ENCODE measurements at places on chromosomes 7 and 10.

- no peak for DNase-seq
Observed at GRCh38 chr10:71308244-71308643, 10.8 kb upstream of the SLC29A3 start.

- DNase-seq: no peak
Observed at GRCh38 chr10:114060456-114060855, 16.8 kb downstream of the ADRB1 start.

DNA sequence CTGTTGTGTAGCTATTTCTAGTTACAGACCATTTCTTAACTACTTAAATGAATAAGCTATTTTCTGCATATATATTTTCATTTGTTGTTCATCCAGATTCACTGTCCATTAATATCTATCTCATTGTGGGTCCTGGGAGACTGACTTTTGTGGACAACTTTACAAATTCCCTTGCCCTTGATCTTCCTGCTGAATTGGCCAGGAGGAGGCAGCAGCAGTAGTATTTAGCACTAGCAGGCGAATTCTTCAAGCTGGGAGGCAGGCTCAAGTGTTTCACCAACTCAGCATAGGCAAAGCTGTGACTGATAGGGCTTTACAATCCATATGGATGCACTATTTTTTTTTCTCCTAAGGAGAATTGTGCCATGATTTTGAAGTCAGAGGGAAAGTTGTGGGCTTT, 461.0 kb upstream of the NRG3 start:
- DNase-seq: no peak

- no peak for DNase-seq
Observed at GRCh38 chr10:69496352-69497230, 45.3 kb downstream of the TSPAN15 start.

- no peak for DNase-seq
Observed at GRCh38 chr7:44384586-44385433, 59.4 kb upstream of the CAMK2B start.

GRCh38 chr10:133537546-133538545, 10.7 kb downstream of the CYP2E1 start:
- DNase-seq: no peak

- peak; percentile 40 for DNase-seq
Observed at GRCh38 chr10:86536294-86536861, 14.8 kb upstream of the WAPL start.

GRCh38 chr10:13268841-13269240, 31.0 kb downstream of the PHYH start:
- no peak for DNase-seq

GRCh38 chr10:72697716-72698115, 5.8 kb downstream of the MCU start:
- no peak for DNase-seq

DNA sequence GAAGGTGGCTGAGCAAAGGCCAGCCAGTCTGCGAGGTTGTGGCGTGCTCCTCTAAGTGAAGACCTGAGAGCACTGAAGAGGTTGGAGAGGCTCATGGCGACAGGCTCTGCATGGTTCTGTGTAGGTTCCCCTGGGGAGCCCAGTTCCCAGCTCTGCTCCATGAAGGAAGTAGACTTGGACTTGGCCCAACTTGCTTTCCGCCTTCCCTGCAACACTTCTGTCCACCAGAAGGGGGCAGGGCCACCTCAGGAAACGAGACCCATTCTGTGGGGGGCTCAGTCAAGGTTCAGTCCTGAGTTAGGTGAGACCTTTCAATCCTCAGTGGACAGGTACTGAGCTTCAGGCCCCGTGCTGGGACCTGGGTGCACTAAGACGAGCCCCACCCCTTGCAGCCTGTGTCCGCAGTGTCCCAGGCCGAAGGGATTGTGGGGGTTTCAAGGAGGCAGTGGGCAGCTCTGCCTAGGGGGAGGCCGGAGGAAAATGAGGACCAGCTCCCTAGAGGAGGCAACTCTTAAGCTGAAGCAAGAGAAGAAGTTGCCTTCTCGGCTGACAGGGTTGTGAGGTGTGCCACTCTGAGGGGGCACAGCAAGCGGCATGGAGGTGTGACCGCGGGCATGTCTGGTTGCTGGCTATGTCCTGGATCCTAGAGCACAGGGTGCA, 15.0 kb upstream of the PCBD1 start:
- DNase-seq: no peak

DNA sequence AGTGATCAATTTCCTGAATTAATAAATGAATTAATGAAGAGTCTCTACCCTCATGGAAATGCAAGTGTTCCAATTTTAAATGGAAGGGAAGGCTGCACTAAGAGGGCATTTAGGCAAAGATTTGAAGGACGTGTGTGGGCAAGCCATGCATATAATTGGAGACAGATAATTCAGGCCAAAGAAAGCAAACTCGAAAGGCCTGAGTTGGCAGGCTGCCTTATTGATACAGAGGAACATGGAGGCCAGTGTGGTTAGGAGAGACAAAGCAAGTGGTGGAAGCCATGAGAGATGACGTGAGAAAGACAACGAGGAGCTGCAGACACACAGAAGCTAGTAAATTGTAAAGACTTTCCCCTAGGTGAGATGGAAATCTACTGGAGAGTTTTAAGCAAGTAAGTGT, 15.4 kb upstream of the PCLO start:
- no peak for DNase-seq

DNA sequence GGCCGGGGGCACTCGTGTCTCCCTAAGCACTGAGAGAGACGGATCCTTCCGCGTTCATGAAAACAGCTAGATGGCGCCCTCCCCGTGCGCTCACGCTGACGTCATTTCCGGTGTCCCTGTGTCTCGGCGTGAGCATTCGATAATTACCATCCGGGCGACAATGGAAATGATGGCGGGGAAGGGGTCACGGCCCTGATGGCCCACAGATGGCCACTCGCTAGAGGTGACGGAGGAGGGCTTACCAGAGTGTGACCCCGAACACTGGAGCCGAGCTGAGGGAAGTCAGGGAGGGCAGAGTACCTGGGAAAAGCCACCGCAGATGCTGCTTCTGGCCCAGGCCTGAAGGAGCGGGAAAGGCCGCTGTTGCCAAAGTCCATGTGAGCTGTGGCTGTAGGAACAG, 222.9 kb downstream of the TCERG1L start:
- DNase-seq: no peak

- no peak for DNase-seq
Observed at GRCh38 chr7:133786401-133786937, 340.7 kb upstream of the LRGUK start.

- DNase-seq: no peak
Observed at GRCh38 chr10:103534621-103535498, 41.4 kb downstream of the NEURL1 start.

DNA sequence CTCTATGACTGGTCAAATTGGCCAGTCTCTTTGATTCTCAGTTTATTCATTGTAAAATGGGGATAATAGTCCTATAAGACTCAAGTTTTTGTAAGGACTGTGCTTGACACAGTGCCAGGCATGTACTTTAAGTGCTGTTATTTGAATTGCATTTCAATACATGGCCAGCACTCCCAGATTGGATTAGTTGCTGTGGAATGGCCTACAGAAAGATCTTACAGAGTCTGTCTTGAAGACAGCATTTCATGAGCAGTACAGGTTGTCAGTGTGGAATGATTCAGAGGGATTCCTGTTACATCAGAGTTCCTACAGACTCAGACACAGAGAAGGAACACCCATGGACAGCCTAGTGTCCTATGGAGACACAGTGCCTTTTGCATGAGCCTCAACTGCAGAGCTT, 238.1 kb upstream of the BMPER start:
- DNase-seq: no peak
